Astrocyte (in vitro differentiated cells and primary cell): ENCODE measurements at places on chromosomes 5 and 9. TPM values are rescaled to one million over a fixed set of nuclear protein-coding genes. Genes with fewer than 3 reads are reported as not detected.

The CDH9 gene
- total RNA-seq, result not detected in 2 replicates

The FAM13B gene
- 25.3 and 32.0 TPM in 2 replicates for total RNA-seq

The RNF180 gene
- 4.6 and 5.4 TPM in 2 replicates for total RNA-seq

The APC gene
- 53.9 and 54.6 TPM in 2 replicates for total RNA-seq
